ENCODE measurements at places on chromosomes 16 and 17. TPM values are rescaled to one million over a fixed set of nuclear protein-coding genes. Genes with fewer than 3 reads are reported as not detected.

GRCh38 chr16:525520-526180 is 1.9 kb upstream of the CAPN15 start:
- peak overlapping the region; percentile 92 for H3K27ac ChIP-seq
- peaks cover 18% of the 10 kb centered on the region for H3K4me1 ChIP-seq
- H3K36me3 ChIP-seq, result peaks cover 12% of the 10 kb centered on the region
- DNase-seq, result peak; percentile 88
- H3K4me3 ChIP-seq, result peak overlapping the region; percentile 90

GRCh38 chr16:30381291-30382041 is 895 bp downstream of the SEPTIN1 start:
- no peaks in the 10 kb centered on the region for H3K27me3 ChIP-seq
- H3K4me1 ChIP-seq, result peaks cover 48% of the 10 kb centered on the region
- H3K36me3 ChIP-seq, result peaks cover 20% of the 10 kb centered on the region
- peak overlapping the region; percentile 88 for H3K27ac ChIP-seq
- peak overlapping the region; percentile 84 for H3K4me3 ChIP-seq

- H3K4me1 ChIP-seq, result no peaks in the 10 kb centered on the region
- H3K36me3 ChIP-seq, result no peaks in the 10 kb centered on the region
- no peaks in the 10 kb centered on the region for H3K27me3 ChIP-seq
- H3K4me3 ChIP-seq, result no peak overlapping the region
Measured at GRCh38 chr17:29066606-29067005, 23.7 kb downstream of the PIPOX start.

- peak; percentile 60 for DNase-seq
- no peaks in the 10 kb centered on the region for H3K36me3 ChIP-seq
- no peaks in the 10 kb centered on the region for H3K27me3 ChIP-seq
- H3K4me1 ChIP-seq, result peaks cover 5% of the 10 kb centered on the region
- H3K27ac ChIP-seq, result peak overlapping the region; percentile 59
Measured at GRCh38 chr16:55471448-55472097, 7.4 kb upstream of the MMP2 start.

GRCh38 chr17:17568772-17569195 is 22.7 kb downstream of the PEMT start:
- no peaks in the 10 kb centered on the region for H3K4me1 ChIP-seq
- no peaks in the 10 kb centered on the region for H3K27me3 ChIP-seq
- no peak overlapping the region for H3K27ac ChIP-seq
- DNase-seq, result peak; percentile 88
- H3K36me3 ChIP-seq, result no peaks in the 10 kb centered on the region

Gene TPSD1
- not detected for total RNA-seq

- H3K4me3 ChIP-seq, result no peak overlapping the region
- no peaks in the 10 kb centered on the region for H3K4me1 ChIP-seq
- H3K36me3 ChIP-seq, result no peaks in the 10 kb centered on the region
- no peak overlapping the region for H3K27ac ChIP-seq
Measured at GRCh38 chr16:64841071-64841470, 280.8 kb downstream of the CDH11 start.

- H3K27me3 ChIP-seq, result peaks cover 45% of the 10 kb centered on the region
- DNase-seq, result peak; percentile 93
- no peaks in the 10 kb centered on the region for H3K36me3 ChIP-seq
- peak overlapping the region; percentile 77 for H3K4me3 ChIP-seq
- H3K4me1 ChIP-seq, result peaks cover 15% of the 10 kb centered on the region
Measured at GRCh38 chr17:7296189-7296861, 1.9 kb upstream of the YBX2 start.

- H3K4me3 ChIP-seq, result no peak overlapping the region
- no peaks in the 10 kb centered on the region for H3K27me3 ChIP-seq
- H3K36me3 ChIP-seq, result no peaks in the 10 kb centered on the region
- no peak overlapping the region for H3K27ac ChIP-seq
Measured at GRCh38 chr16:10200637-10201586, 18.7 kb upstream of the GRIN2A start.

Gene PITPNM3
- total RNA-seq, result 0.66 TPM

- H3K4me3 ChIP-seq, result no peak overlapping the region
- no peaks in the 10 kb centered on the region for H3K4me1 ChIP-seq
- H3K36me3 ChIP-seq, result no peaks in the 10 kb centered on the region
- H3K27me3 ChIP-seq, result no peaks in the 10 kb centered on the region
- DNase-seq, result no peak
- no peak overlapping the region for H3K27ac ChIP-seq
Measured at GRCh38 chr17:3213587-3213986, 6.1 kb downstream of the OR1A1 start.

Gene TNFRSF17
- not detected for total RNA-seq

Gene STAC2
- not detected for total RNA-seq

DNA sequence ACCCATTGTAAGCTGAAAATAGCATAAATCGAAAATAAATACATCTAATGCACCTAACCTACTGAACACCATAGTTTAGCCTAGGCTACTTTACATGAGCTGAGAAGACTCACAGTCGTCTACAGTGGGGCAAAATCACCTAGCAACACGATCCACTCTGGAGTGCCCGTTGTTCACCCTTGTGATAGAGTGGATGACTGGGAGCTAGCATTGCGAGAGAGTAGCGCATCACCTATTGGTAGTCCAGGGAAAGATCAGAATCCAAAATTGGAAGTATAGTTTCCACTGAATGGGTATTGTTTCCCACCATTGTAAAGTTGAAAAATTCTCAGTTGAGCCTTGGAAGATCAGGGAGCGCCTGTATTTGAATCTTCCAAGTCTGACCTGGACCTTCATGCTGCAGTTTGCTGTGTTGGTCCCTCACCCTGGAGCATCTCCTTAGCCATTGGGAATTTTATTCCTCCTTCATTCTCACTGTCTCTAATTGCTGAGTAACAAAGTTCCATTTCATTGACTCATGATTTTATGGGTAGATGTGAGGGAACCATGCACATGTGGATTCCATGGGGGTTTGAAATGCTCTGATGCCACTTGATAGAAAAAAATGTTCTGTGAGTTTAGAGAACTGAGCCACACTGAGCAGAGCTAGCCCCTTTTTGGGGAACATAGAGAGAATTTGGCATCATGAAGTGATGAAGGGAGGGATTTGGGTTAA is 19.6 kb downstream of the AKAP1 start:
- H3K36me3 ChIP-seq, result peaks cover 2% of the 10 kb centered on the region
- H3K27me3 ChIP-seq, result no peaks in the 10 kb centered on the region
- DNase-seq, result no peak
- H3K4me3 ChIP-seq, result no peak overlapping the region
- peaks cover 7% of the 10 kb centered on the region for H3K4me1 ChIP-seq
- no peak overlapping the region for H3K27ac ChIP-seq

- no peak overlapping the region for H3K4me3 ChIP-seq
- DNase-seq, result no peak
- no peaks in the 10 kb centered on the region for H3K27me3 ChIP-seq
Measured at GRCh38 chr16:56970934-56971767, 9.4 kb downstream of the CETP start.

DNA sequence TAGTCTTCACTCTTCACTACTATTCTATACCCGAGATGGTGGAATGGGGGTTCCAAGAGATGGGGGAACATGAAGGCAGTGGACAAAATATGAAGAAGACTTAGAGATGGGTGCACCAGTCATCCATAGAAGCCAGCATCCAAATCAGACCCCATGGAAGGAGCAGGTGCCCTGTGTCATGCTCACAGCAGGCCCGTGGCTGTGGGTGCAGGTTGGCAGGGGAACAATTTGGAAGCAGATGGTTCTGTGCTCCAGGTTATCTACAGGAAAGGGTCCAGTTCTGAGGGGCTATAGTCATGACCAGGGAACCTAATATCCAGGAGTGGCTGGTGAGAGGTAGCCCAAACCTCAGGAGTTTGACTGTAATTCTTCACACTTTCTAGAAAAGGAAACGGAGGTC is 9.6 kb upstream of the LPCAT2 start:
- no peaks in the 10 kb centered on the region for H3K36me3 ChIP-seq
- H3K27me3 ChIP-seq, result peaks cover 4% of the 10 kb centered on the region
- DNase-seq, result peak; percentile 37
- H3K4me3 ChIP-seq, result no peak overlapping the region

Gene RAMP2
- total RNA-seq, result not detected

Gene CAMKK1
- 8.6 TPM for total RNA-seq

GRCh38 chr17:17180141-17180603 is 26.0 kb downstream of the PLD6 start:
- H3K4me3 ChIP-seq, result peak overlapping the region; percentile 92
- H3K27me3 ChIP-seq, result no peaks in the 10 kb centered on the region
- peak overlapping the region; percentile 98 for H3K27ac ChIP-seq
- DNase-seq, result peak; percentile 82

Gene HS3ST3B1
- total RNA-seq, result 20.8 TPM

Gene EXOSC6
- 39.2 TPM for total RNA-seq

GRCh38 chr16:3819746-3820724 is 60.5 kb downstream of the CREBBP start:
- no peak overlapping the region for H3K27ac ChIP-seq
- H3K4me3 ChIP-seq, result peak overlapping the region; percentile 55
- H3K27me3 ChIP-seq, result no peaks in the 10 kb centered on the region
- peak; percentile 69 for DNase-seq
- peaks cover 67% of the 10 kb centered on the region for H3K4me1 ChIP-seq
- peaks cover 8% of the 10 kb centered on the region for H3K36me3 ChIP-seq

Gene RNF167
- 125 TPM for total RNA-seq

- peaks cover 21% of the 10 kb centered on the region for H3K4me1 ChIP-seq
- peaks cover 1% of the 10 kb centered on the region for H3K36me3 ChIP-seq
- no peak for DNase-seq
Measured at GRCh38 chr17:77002103-77003045, 134.2 kb downstream of the MGAT5B start.

DNA sequence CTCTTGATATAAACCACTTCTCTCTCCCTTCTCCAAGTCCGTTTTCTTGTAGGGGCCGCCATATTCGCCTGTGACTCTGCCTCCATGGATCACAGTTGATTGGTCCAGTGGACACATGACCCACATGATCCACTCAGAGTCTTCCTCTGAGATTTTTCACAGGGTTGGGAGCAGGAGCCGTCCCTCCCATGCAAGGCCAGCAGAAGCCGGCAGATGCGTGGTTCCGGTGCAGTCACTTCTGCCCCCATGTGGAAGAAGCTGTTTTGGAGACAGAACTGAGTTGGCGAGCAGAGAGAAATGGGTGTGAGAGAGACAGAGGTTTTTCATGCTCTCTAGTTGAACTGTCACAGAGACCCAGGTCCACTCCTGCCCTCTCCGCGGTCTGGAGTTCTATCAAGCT is 83.3 kb downstream of the C16orf95 start:
- H3K36me3 ChIP-seq, result no peaks in the 10 kb centered on the region
- no peak for DNase-seq
- peaks cover 12% of the 10 kb centered on the region for H3K4me1 ChIP-seq
- H3K27me3 ChIP-seq, result peaks cover 5% of the 10 kb centered on the region

Data from activated CD4-positive, alpha-beta T cell treated with anti-CD3 and anti-CD28 coated beads, Interleukin-2, amount 10 ng/mL, durations not matched to agents 24 days and 14 days (primary cell).